ENCODE measurements at places on chromosomes 2 and 18.

DNA sequence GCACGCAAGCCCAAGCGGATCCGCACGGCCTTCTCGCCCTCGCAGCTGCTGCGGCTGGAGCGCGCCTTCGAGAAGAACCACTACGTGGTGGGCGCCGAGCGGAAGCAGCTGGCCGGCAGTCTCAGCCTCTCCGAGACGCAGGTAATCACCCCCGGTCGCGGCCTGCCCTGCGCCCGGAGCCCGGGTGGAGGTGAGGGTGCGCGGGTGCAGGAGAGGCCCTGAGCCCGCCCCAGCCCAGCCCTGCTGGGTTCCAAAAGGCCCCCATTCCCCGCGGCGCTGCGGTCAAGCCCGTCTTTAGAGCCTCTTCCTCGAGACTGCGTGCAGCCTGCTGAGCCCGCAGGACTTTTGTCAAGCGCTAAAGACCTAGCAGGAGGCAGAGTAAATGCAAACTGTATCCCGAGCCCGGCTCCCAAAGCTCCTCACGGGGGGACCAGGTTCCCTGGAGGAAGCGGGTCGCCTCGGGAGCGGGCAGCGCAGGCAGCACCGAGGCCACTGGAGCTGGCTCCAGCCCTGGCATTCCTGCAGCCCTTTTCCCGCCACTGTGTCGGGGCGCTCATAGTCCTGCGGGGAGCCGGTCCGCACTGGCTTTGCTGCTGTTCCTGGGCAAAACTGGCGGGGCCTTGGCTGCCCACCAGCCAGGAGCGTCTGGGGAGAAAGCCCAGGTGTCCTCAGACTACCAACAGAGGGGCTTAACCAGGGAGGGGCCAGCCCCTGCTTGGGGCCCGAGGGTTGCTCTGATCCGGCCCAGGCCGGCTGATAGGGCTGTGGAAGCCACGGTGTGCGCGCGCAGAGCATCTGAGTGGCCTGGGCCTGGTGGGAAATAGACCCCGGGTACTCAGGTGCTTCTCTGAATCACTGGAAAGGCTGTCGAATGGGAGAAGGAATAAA is 7.3 kb downstream of the EMX1 start:
- peak; percentile 41 for DNase-seq

- DNase-seq: no peak
Measured at GRCh38 chr18:29436459-29436858, 1259.5 kb upstream of the CDH2 start.

GRCh38 chr2:227191367-227191766 is 26.9 kb downstream of the COL4A3 start:
- DNase-seq: no peak

GRCh38 chr2:232030229-232030628 is 68.7 kb downstream of the DIS3L2 start:
- DNase-seq: no peak

DNA sequence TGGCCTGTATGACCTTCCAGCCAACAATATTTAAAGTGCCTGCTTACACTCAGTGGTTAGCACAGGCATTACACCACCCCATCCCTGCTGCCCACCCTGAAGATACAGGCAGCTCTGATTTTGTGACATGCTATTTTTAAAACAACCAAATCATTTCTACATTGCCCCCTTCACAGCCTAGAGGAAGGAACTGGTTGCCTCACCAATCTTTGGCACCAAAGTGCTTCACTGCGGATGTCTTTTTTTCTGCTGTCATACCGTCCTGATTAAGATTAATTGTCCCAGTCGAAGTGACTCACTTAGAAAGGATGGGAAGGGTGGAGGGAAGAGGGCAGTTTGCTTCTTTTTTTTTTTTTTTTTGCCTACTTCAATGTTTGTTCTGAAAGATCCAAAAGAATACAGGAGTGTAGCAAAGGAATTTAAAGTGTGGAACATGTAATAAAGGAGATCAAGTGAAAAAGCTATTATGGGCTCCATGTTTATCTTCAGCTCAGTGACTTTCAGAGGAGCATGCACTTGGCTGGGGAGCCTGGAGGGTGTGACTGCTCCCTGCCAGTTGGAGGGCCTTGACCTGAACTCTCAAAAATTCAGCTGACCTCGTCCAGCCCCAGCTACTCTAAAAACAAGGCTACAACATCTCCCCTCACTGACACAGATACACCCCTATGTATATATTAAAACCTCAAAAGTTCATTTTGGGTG is 501.1 kb upstream of the TNP1 start:
- no peak for DNase-seq

DNA sequence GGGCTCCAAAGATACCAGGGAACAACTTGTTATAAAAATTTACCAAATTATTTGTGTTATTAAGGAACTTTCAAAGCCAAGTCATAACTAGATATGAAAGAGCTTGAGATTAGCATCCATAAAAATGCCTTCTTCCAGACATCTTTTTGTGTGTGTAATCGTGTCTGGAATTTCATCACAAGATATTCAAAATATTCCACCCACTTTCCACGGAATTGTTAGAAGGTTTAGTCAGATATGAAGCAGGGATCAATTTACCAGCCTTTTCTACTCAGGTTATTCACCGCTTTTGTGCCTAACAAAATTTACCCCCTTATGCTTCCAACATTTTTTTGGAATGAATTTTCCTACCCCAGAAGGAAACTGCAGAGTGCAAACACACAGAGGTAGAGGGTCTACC is 130.2 kb upstream of the ACVR2A start:
- no peak for DNase-seq

- peak; percentile 53 for DNase-seq
Measured at GRCh38 chr18:47795434-47795814, 135.0 kb downstream of the SMAD2 start.

DNA sequence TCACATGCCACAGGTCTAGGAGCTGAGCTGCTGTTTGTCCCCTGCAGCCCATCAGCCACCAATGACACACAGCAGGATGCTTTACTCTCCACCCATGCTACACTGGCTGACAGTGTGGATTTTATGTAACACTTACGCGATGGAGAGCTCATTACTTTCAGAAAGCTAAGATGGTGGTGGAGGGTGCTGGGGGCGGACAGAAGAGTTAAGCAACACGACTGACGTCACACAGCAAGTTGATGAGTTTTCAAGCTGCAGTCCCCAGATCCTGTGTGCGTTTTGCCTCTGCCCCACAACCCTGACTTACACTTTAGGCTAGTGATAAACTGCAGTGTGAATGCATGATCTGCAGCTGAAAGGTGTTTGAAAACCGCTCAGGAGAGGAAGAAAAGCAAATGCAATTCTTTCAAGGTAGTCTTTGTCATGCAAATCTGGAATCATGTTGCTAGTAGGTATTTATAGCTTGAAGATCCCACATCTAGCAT is 42.4 kb downstream of the MRPS5 start:
- no peak for DNase-seq

GRCh38 chr2:201466050-201466675 is 14.6 kb downstream of the STRADB start:
- DNase-seq: no peak

DNA sequence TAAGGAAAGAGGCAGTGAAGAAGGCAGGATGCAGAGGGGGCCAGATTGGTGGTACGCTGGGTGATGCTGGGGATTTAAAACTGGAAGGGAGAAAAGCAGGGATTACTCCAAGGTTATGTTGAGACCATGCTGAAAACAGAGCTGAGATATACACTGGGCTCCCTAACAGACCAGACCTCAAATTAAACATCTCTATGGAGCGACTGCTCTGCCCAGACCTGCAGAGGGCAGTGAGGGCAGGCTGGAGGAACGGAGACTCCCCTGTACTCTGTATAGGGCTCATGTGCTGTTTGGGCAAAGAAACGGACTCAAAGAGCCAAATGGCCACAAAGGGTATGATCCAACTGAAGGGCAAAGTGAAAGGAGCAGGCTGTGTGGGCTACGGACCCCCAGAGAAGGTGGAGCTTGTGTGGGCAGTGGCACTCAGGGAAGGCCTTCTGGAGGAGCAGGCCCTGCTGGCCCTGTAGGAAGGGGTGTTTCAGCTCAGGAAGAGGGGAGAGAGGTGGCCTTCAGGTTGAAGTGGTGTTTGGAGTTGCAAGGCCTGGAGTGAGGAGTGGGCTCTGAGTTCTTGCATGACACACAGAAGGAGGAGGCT is 4.8 kb upstream of the CELF4 start:
- DNase-seq: no peak

- DNase-seq: no peak
Measured at GRCh38 chr18:69755041-69755440, 192.6 kb downstream of the CD226 start.

DNA sequence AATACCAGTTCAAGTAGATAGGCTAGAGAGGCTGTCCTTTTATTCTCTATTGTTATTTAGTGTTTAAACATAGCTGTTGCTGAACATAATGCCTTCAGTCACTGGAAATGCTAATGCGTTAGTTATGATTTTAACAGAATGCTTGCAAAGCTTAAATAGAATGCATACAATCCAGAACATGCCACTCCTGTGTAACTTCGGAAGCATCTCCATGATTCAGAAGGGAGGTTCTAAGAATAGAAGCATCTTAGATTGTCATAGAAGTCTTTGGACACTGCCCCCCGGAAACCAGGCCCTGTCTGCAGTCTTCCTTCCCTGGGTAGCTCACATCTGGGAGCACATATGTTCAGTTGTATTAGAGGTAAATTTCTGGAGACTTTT is 73.2 kb downstream of the ZNF532 start:
- no peak for DNase-seq

- DNase-seq: no peak
Measured at GRCh38 chr2:113901943-113902342, 12.1 kb downstream of the ACTR3 start.

- DNase-seq: no peak
Measured at GRCh38 chr2:208319391-208319790, 53.3 kb downstream of the PIKFYVE start.

DNA sequence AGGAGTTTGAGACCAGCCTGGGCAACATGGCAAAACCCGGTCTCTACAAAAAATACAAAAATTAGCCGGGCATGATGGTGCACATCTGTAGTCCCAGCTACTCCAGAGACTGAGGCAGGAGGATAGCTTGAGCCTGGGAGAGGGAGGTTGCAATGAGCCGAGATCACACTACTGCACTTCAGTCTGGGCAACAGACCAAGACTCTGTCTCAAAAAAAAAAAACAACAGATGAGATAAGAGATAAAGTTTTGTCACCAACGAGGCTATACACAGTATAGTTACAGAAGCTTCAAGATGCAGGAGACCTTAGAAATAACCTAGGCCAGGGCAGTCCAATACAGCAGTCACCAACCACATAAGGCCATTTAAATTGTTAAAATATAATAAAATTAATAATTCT is 9.4 kb downstream of the FAM124B start:
- DNase-seq: no peak

DNA sequence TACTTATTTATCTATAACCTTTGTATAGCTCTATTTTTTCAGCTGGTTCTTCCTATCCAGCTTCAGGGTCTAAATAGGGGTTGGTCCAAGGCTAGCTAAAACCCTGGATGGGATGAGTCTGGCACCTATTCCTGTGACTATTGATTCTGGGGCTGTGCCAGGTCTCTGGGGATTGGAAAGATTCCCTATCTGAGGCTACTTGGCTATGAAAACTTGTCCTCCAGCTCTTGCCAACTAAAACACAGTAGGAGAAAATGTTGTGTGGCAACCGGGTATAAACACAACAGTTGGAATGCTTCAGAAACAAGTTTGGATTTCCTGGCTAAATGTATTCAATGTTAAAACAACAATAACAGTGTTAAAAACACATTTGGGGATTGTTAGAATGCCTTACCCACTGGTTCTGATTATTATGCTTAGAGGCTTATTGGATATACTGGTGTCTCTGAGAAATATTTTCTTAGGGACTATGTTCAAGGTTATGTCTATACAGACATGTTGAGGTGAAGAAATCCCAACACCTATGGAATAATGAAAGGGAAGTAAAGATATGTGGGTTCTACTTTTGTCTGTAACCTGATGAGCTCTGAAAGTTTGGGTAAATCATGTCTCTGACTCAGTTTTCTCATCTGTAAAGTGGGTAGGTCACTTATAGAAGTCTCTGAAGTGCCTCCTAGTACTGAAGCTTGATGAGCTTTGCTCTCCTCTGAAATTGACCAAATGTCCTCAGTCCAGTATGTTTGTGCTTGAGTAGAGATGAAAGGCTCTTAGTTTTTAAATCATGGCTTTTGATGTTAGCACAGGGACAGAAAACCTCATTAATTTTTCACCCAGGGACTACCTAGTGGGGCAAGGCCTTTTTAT is 460.7 kb downstream of the MTX2 start:
- DNase-seq: peak; percentile 75

DNA sequence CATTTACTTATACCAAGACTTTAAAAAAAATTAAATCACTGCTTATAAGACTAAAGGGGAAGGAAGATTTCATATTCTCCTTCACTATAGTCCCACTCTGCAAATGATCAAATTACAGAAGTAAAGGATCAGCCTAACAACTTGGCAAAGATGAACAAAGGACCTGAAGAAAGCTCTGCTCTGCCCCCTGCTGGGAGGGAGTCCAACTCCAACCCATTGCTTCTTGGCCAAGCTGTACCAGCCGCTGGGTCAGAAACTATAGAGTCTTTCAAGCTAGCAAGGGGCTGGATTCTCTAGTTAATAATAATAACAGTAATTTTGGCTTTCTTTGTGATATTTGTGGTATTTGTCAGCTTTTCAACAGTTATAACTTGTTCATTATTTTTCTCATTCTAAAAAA is 927.0 kb upstream of the CRIM1 start:
- DNase-seq: peak; percentile 51

DNA sequence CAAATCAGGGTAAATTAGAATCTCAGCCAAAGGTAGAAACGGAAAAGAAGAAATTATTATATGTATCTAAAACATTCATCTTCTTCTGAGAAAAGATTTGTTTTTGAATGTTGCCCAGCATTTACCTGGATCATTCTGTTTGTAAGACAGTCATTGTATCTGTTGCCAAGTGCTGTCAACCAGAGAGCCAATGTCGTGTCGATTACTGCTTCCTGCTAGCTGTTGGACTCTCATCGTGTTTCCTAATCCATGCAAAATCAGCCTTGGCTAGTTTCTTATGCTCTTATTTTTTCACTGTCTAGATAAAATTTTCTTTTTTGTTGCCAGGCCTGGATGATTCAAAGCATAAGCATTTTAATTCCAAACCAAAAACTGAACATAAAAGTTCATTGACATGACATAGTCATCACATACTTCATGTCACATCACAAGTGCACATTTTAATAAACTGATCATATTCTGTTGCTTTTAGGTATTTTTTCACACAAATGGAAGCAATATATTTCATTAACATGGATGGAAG is 202.3 kb downstream of the KCNH7 start:
- no peak for DNase-seq

- no peak for DNase-seq
Measured at GRCh38 chr2:8298783-8299182, 383.1 kb upstream of the ID2 start.

- no peak for DNase-seq
Measured at GRCh38 chr2:157808421-157808820, 67.7 kb downstream of the ACVR1 start.

DNA sequence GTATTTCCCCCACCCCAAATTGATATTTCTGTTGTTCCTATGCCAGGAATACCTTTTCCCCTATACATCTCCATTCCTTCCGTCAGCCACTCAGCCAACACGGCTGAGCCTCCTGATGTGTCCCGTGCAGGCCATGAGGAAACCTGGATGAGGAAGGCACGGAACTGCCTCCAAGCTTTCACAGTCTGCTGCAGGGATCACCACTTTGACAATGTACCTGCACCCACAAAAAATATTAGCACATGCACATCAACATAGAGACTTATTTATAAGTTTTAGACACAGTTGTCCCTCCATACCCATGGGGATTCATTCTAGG is 101.4 kb upstream of the PPP1CB start:
- DNase-seq: peak; percentile 2

GRCh38 chr2:141329964-141330363 is 800.9 kb downstream of the LRP1B start:
- no peak for DNase-seq

Measured in right forelimb (tissue), 1 donor.